ENCODE measurements at places on chromosomes 3 and 15.

DNA sequence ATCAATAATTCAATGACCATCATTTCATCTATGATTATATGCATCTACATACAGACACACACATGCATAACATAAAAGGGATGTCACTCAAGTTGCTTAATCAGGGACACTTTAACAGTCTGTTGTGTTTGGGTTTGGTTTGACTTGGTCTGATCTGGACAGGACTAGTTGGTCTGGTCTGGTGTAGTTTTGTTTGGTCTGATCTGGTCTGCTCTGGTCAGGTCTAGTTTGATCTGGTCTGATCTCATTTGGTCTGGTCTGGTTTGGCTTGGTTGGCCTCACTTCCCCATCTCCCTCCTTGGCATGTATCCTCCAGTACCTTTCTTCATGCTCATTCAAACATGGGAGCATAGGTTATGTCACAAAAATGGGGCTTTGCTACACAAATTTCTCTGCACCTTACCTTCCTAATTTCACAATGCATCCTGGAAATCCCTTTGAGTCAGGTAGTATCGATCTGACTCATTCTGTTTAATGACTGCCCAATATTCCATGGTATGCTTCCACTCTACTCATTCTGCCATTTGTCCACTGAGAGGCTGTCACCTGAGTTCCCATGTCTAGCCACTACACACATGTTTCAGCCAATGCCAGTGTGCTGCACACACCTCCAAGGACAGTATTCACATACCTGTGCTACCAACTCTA lies 73.0 kb upstream of the TPM1 start:
- no peak for DNase-seq

GRCh38 chr15:89781891-89782618 lies 5.9 kb downstream of the MESP2 start:
- no peak for DNase-seq

GRCh38 chr3:149282836-149283235 lies 50.6 kb downstream of the TM4SF18 start:
- DNase-seq: no peak

DNA sequence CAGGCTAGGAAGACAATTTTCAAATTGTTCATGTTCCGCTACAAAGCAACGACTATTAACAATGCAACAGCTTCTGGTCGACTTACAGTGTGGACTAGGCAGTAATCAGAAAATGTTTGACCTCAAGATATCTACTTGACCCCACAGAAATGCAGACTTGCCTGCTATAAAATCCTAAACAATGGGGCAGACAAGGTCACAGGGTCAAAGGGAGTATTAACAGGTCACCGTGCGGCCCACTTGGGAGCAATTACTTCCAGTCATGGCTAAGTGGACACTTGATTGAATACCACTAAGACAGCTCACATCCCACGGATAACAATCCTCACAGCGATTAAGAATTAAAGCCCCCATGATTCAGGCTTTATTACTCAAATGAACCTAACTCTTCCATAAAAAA lies 58.9 kb downstream of the FOXP1 start:
- no peak for DNase-seq

DNA sequence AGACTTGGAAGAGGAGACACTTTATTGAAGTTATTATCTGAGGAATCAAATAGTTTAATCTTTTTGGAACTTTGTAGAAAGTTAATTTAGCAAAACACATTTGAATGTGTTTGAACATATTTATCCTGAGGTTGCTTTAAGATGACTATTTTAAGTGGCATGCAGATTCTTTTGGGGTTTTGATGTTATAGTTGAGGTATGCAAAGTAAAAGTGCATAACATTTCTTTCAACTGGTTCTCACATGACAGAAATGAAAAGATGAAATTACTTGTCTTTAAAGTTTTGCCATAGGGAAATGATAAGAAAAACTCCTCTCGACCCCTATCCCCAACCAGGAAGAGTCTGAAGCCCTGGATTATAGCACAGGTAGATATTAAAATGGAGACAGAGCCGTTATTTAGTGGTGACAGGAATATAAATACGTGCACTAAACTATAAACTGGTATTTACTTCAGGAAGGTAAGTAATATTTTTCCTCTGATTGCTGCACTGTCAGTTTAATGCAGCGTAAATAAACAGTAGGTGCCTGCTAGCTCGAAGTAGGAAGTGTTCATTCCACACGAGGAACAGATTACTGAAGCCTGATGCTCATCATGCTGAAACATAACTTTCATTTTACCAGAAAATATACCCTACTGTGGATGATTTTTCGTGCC lies 15.1 kb upstream of the SATB1 start:
- no peak for DNase-seq

GRCh38 chr15:67911727-67912126 lies 71.9 kb upstream of the RNU6-1 start:
- DNase-seq: no peak

GRCh38 chr15:60065951-60066350 lies 61.8 kb downstream of the FOXB1 start:
- no peak for DNase-seq

- DNase-seq: peak; percentile 4
Measured at GRCh38 chr15:79185199-79185598, 94.6 kb upstream of the RASGRF1 start.

DNA sequence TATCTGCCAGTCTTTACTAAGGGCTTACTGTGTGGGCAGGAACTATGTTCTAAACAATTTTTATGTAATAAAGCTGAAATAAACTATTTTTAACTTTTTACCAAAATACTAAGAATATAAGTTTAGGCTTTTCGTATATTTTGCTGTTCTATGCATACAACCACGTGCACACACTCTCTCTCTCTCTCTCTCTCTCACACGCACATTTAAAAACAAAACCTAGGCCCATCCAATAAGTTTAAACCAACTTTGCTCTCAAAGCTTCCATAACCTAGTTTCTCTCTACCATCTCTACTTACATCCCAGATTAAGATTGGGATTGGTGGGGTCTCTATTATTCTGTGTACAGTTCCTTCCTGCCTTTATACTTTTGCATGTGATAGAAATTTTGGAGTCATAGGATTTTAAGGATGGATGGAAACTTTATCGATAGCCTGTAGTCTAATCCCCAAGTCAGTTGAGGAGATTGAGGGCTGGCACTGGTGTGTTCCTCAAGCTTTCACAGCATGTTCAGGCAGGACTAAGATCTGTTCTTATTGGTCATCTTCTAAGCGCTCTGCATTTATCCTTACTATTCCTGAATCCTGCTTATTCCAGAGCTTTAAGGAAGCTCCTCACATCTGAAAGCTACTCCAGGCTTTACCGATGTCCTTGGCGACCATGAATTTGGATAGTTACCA lies 1.8 kb downstream of the GPR171 start:
- no peak for DNase-seq

GRCh38 chr3:186107215-186108105 lies 1.4 kb downstream of the ETV5 start:
- no peak for DNase-seq

DNA sequence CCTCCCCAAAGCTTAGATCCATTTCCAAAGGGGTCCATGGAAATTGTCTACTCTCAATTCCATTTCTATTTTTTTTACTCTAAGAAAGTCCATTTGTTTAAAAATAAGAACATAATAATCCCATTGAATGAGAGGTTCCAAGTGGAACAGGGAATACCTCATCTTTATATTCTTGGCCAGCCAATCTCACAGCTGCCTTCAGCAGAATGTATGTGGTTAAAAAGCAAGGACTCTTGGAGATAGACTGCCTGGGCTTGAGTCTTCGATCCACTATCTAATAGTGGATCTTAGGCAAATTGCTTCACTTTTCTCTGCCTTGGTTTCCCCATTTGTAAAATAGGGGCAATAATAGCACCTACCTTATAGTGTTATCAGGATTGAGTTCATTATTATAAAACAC lies 24.5 kb upstream of the CAPN7 start:
- DNase-seq: no peak

- no peak for DNase-seq
Measured at GRCh38 chr3:98454929-98455328, 8.1 kb upstream of the OR5K1 start.

Data from stimulated activated CD8-positive, alpha-beta memory T cell treated with anti-CD3 and anti-CD28 coated beads, Interleukin-7, amount 100 ng/mL, for 24 hours (primary cell).